ENCODE measurements at places on chromosomes 4 and X. TPM values are rescaled to one million over a fixed set of nuclear protein-coding genes. Genes with fewer than 3 reads are reported as not detected.

The L1CAM gene
- 20.2 TPM for total RNA-seq

The NMU gene
- 0.75 TPM for total RNA-seq

The PAGE4 gene
- total RNA-seq, result not detected

The CXCL11 gene
- total RNA-seq, result 0.20 TPM

The CYP4V2 gene
- 3.1 TPM for total RNA-seq

The TMEM47 gene
- 1.5 TPM for total RNA-seq

The ZNF711 gene
- total RNA-seq, result 0.76 TPM

Measured in A549 treated with AZD2906 at 1 μM for 4 hours (cell line).